Type B pancreatic cell (in vitro differentiated cells): ENCODE measurements at places on chromosomes 5 and 9.

DNA sequence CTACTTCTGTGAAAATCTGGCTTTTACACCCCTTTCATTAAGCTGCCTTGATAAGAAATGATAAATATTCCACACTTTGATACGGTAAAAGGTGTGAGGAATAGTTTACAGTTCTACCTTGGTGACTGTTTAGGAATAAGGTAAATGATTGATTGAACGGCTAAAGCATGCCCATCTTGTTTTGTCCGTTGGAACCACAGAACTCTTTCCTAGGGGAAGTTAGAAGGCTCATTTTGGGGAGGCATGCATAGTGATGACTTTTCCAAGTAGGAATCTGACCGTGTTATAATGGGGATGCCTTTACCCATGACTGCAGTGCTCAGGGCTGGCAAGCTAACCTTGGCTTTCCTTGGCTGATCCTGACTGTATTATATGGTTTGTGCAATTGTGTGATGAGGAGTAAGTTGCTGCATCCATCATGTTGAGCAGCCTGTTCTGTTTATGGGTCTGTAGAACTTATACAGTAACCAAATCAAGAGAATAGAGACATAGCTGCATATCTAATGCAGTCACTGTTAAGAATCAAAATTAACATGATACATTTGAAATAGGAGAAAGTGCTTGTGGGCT is 24.5 kb downstream of the PCSK5 start:
- DNase-seq = no peak

GRCh38 chr9:87461256-87461655 is 36.4 kb upstream of the DAPK1 start:
- no peak for DNase-seq

- DNase-seq = no peak
Observed at GRCh38 chr5:1460054-1460682, 14.9 kb upstream of the SLC6A3 start.

DNA sequence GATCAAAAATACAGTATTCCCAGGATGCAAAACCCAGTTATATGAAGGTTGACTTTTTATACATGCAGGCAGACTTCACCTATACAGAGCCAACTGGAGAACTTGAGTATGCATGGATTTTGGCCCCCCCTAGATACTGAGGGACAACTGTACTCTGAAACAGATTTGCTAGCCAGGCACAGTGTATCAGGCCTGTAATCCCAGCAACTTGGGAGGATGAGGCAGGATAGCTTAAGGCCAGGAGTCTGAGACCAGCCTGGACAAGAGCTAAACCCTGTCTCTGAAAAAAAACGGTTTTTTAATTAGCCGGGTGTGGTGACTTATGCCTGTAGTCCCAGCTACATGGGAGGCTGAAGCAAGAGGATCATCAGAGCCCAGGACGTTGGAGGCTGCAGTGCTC is 21.9 kb downstream of the PTBP3 start:
- no peak for DNase-seq
